ENCODE measurements at places on chromosomes 5 and 9.
A peak's percentile ranks its signal among the peaks of the same experiment; 100 is the strongest.

GRCh38 chr9:110869931-110870330 is 168.3 kb downstream of the LPAR1 start:
- DNase-seq = no peak

DNA sequence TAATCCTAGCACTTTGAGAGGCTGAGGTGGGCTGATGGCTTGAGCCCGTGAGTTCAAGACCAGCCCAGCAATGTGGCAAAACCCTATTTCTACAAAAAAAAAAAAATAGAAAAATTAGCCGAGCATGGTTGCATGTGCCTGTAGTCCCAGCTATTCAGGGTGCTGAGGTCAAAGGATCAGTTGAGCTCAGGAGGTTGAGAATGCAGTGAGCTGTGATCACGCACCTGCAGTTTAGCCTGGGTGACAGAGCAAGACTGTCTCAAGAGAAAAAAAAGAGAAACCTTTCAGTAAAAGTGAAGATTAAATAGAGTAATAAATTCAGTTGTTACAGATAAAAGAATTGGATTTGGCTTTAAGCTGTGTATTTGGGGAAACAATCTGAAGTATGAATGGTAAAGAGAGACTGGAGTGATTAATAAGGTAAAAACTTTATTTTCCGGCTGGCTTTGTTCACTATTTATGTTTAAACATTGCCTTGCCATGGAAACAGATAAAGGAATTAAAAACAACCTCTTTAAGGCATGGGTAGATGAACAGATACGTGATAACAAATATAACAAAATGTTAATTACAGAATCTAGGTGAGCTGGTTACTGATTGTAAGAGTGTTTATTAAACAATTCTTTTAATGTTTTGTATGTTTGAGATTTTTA is 56.0 kb upstream of the PCAT7 start:
- DNase-seq = no peak

- peak; percentile 50 for DNase-seq
These were observed 27.4 kb downstream of the UNC5A start for GRCh38 chr5:176837707-176838115.

DNA sequence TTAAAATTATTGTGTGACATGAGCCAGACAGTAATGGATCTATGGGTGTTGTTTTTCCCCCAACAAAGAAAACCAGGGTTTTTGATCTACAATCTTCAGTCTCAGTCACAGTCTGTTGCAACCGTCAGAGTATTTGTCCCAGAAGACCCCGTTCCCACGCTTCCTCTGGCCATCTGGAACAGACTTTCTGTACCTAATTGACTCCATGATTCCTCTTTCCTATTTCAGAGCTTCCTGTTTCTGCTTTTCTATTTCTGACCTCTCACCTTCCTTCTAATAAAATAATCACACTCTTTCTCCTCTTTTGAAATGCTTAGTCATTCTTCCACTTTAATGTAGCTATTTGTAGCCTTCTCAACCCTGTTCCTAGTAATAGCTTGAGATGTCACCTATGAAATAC is 1044.8 kb downstream of the DTWD2 start:
- no peak for DNase-seq

DNA sequence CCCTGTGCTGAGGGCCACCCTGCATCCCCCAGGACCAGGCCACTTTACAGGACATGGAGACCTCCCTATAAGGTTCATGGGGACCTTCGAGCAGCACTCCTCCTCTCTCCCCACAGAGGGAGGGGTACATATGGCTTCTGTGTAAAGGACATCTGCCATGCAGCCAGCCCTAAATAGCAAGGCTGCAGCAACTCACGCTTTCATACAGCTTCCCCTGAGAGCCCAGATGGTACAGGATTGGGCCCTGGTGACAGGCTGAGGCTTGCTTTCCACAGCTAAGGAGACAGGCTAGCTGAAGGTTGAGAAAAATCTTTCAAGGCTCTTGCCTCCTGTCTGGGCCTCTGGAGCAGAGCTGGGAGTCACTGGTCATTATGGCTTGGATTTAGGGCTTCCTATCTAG is 147.0 kb upstream of the ZNF366 start:
- no peak for DNase-seq
